ENCODE measurements at places on chromosomes 1 and 21. TPM values are rescaled to one million over a fixed set of nuclear protein-coding genes. Genes with fewer than 3 reads are reported as not detected.

DNA sequence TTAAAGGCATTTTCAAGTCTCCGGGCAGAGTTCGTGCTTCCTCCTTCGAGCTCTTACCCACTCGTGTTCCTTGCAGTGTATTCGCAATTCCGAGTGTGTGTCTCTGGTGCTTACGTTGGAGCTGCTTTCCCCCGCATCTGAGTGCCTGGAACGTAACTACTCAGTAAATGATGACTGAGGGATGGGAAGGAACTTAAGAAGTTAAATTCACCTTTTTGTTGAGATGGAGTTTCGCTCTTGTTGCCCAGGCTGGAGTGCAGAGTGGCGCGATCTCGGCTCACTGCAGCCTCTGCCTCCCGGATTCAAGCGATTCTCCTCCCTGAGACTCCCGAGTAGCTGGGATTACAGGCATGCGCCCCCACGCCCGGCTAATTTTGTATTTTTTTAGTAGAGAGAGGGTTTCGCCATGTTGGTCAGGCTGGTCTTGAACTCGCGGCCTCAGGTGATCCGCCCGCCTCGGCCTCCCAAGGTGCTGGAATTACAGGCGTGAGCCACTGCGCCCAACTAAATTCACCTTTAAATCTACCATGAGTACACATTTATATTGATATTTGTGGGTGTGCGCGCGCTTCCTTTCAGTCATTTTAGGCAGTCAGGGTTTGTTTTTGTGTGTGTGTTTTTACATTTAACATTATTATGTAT, 837 bp downstream of the NDUFS5 start:
- peaks cover 48% of the 10 kb centered on the region for H3K4me1 ChIP-seq
- H3K27me3 ChIP-seq = no peaks in the 10 kb centered on the region
- peaks cover 2% of the 10 kb centered on the region for H3K36me3 ChIP-seq
- peak overlapping the region; percentile 86 for H3K27ac ChIP-seq
- H3K4me3 ChIP-seq = peak overlapping the region; percentile 97
- no peak for DNase-seq

DNA sequence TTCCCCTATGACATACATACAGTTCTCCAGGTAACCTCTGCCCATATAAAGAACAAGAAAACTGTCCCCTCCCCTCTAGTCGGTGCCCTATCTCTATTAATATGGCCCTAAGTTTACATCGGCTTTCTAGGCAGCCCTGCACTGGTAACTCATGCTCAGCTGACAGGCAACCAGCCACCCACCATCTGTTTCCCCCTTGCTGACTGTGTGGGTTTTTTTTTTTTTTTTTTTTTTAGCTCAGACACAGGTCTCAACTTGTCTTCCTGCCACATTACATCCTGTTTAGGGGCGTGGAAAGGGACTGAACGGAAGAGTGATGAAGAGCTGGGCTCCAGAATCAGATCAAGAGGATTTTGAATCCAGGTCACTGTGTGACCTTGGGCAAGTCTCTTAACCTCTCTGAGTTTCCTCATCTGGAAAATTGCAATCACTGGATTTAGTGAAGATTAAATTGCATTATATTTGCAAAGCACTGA, 14.0 kb downstream of the LAPTM5 start:
- H3K27me3 ChIP-seq = no peaks in the 10 kb centered on the region
- no peak overlapping the region for H3K27ac ChIP-seq
- no peaks in the 10 kb centered on the region for H3K36me3 ChIP-seq
- no peak for DNase-seq
- H3K4me1 ChIP-seq = peaks cover 82% of the 10 kb centered on the region

The FCRL6 gene
- not detected for polyA plus RNA-seq

The S100A13 gene
- polyA plus RNA-seq = 172 TPM

GRCh38 chr21:42574234-42575027, 60.8 kb downstream of the SLC37A1 start:
- peak; percentile 33 for DNase-seq
- H3K27me3 ChIP-seq = peaks cover 2% of the 10 kb centered on the region
- H3K4me3 ChIP-seq = no peak overlapping the region
- H3K27ac ChIP-seq = no peak overlapping the region
- no peaks in the 10 kb centered on the region for H3K36me3 ChIP-seq
